ENCODE measurements at places on chromosomes 6 and 20.

GRCh38 chr20:58667975-58668374 lies 16.9 kb downstream of the STX16 start:
- H3K4me1 ChIP-seq = no peaks in the 10 kb centered on the region
- H3K27me3 ChIP-seq = no peaks in the 10 kb centered on the region
- H3K27ac ChIP-seq = no peak overlapping the region
- H3K4me3 ChIP-seq = no peak overlapping the region

GRCh38 chr20:38830356-38830755 lies 24.9 kb downstream of the PPP1R16B start:
- no peaks in the 10 kb centered on the region for H3K36me3 ChIP-seq
- no peak for DNase-seq
- H3K27me3 ChIP-seq = peaks cover 13% of the 10 kb centered on the region
- H3K27ac ChIP-seq = no peak overlapping the region
- H3K4me1 ChIP-seq = no peaks in the 10 kb centered on the region
- no peak overlapping the region for H3K4me3 ChIP-seq

GRCh38 chr20:49983848-49984408 lies 1.1 kb downstream of the SNAI1 start:
- peak overlapping the region; percentile 59 for H3K27ac ChIP-seq
- H3K4me3 ChIP-seq = peak overlapping the region; percentile 48
- no peaks in the 10 kb centered on the region for H3K27me3 ChIP-seq
- no peak for DNase-seq

DNA sequence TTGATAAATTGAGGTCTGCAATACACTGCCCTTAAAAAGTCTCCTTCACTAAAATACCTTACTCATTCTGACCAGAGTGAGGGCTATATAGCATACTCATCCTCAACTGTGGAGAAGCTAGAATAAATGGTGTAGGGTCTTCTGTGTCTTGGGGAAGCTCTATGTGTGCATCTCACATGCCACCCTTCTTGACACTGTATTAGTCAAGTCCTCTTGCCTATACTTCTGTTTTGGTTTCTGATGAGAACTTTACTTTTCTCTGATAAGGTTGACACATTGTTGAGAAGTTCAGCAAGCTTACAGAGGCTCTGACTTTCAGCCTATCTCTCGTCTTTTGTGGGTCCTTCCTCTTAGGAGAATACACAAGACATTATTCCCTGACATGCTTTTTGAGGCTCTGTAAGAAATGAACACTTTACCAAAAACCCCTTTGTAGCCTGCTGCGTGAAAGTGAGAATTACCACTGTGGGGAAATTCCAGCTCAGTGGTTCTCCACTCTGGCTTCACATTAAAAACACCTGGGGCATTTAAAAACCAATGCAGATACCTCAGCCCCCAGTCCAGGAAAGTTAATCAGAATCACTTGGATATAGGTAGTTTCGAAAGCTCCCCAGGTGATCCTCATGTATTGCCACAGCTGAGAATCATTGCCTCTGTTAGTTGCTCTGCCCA lies 372.1 kb upstream of the HS3ST5 start:
- no peak for DNase-seq
- H3K27ac ChIP-seq = no peak overlapping the region
- no peaks in the 10 kb centered on the region for H3K4me1 ChIP-seq
- H3K4me3 ChIP-seq = no peak overlapping the region

DNA sequence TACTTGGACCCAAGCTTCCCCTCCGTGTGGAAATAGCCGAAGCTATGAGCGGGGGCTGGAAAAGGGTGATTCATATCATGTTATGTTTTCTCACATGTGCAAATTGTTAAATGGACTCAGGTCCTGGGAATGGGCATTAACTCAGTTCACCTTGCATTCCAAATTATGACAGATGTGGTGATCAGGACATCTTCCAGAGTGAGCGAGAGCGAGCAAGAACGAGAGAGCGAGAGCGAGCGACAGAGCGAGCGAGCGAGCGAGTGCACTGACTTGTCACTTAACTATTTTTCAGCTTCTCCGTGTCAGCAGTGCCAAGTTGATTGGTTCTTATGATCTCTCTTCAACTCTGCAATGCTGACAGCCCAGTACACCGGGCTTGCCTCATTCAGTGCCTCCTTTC lies 437.4 kb upstream of the NRSN1 start:
- DNase-seq = no peak
- no peaks in the 10 kb centered on the region for H3K27me3 ChIP-seq
- H3K4me1 ChIP-seq = no peaks in the 10 kb centered on the region
- H3K36me3 ChIP-seq = no peaks in the 10 kb centered on the region
- no peak overlapping the region for H3K4me3 ChIP-seq

DNA sequence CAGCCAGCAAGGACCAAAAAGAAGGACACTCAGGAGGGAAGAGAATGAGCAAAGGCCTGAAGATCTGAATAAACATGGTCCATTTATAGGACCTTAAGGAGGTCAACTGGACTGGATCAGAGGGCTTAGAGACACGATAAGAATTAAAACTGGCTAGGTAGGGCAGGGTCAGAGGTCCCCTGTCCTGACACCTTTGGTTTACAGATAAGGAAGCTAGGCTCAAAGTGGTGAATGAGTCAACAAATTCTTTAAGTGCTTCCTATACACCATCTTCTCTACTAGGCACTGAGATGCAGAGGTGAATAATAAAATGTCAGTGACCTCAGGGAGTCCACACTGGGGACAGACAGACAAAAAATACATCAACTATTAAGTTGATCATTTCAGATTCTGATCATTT lies 70.3 kb downstream of the HIVEP2 start:
- H3K27me3 ChIP-seq = no peaks in the 10 kb centered on the region
- peaks cover 16% of the 10 kb centered on the region for H3K4me1 ChIP-seq
- DNase-seq = no peak
- H3K4me3 ChIP-seq = no peak overlapping the region

GRCh38 chr6:33424855-33425667 lies 5.2 kb downstream of the SYNGAP1 start:
- H3K4me1 ChIP-seq = peaks cover 60% of the 10 kb centered on the region
- H3K27ac ChIP-seq = peak overlapping the region; percentile 92
- no peaks in the 10 kb centered on the region for H3K36me3 ChIP-seq

- H3K4me1 ChIP-seq = peaks cover 42% of the 10 kb centered on the region
- H3K4me3 ChIP-seq = no peak overlapping the region
- peaks cover 9% of the 10 kb centered on the region for H3K36me3 ChIP-seq
- no peaks in the 10 kb centered on the region for H3K27me3 ChIP-seq
- DNase-seq = no peak
Observed at GRCh38 chr6:119310486-119311036, 39.0 kb downstream of the MAN1A1 start.

- H3K4me1 ChIP-seq = peaks cover 12% of the 10 kb centered on the region
- no peaks in the 10 kb centered on the region for H3K36me3 ChIP-seq
- DNase-seq = no peak
- peaks cover 23% of the 10 kb centered on the region for H3K27me3 ChIP-seq
Observed at GRCh38 chr20:64205611-64206026, 41.4 kb downstream of the MYT1 start.

DNA sequence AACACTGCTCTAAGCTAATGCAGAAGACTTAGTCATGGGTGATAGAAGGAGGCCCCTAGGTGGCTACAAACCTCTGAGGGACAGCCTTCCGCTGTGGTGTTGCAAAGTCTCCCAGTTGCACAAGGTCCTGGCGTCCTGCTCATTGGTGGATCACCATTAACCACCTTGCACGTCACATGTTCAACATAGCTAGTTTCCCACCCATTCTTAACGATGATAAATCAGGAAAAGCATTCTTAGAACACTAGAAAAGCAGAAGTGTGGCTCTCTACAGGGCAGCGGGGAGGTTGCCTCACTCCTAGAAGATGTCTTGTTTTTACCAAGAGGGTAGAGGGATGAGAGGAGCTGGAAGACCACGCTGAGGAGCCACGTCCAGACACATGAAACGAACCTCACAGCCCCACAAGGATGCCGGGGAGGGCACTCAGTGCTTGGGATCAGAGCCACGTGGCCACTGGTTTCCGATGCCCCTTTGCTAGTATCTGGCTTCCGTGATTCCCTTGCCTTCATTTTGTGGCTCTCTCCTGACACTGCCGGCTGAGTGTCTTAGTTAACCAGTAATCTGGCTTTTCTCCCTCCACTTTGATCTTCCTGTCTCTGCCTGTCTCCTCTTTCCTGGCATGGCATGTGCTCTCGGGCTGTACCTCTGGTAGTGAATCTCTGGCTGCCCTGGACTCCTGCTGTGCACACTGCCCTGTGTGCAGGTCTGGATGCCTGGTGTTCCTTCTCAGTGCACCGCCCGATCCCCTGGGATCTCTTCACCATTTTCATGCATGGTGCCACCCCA lies 91.4 kb upstream of the NEDD9 start:
- no peaks in the 10 kb centered on the region for H3K27me3 ChIP-seq
- no peak overlapping the region for H3K27ac ChIP-seq
- no peak for DNase-seq
- H3K4me1 ChIP-seq = peaks cover 12% of the 10 kb centered on the region
- no peaks in the 10 kb centered on the region for H3K36me3 ChIP-seq

DNA sequence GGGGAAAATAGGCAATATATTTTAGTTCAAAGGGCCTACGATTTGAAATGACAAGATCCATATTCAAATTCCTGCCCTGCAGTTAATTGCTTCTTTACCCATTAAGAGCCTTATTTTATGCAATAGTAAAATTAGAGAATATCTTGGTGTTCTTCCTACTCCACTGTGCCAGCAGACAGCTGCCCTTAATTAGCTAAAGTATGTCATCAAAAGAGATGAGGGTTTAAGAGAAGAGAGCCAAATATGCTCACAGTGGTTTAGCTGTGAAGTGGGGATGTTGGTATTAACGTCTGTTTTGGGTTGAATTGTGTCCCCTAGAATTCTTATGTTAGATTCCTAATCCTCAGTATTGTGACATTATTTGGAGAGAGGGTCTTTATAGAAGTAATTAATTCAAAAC lies 148.1 kb downstream of the MOXD1 start:
- no peak for DNase-seq
- peak overlapping the region; percentile 5 for H3K27ac ChIP-seq
- no peak overlapping the region for H3K4me3 ChIP-seq
- peaks cover 31% of the 10 kb centered on the region for H3K4me1 ChIP-seq

DNA sequence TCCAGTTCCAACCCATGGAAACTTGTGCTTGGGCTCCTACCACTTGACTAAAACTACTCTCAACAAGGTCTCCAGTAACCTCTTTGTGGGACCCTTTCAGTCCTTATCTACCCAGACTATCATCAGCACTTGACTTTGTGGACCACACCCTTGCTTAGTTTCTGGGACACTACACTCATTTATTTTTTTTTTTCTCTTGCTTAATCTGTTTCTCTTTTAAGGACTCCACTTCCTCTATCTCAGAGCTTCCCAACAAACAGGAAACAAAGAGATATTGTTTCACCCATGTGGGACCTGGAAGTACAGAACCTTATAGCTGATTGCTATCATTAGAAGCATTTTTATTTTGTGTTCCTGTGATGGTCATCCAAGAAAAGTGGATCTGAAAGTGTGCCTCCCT lies 28.8 kb upstream of the ME1 start:
- no peak for DNase-seq
- no peak overlapping the region for H3K27ac ChIP-seq
- H3K36me3 ChIP-seq = no peaks in the 10 kb centered on the region
- H3K4me1 ChIP-seq = no peaks in the 10 kb centered on the region
- H3K4me3 ChIP-seq = no peak overlapping the region
- H3K27me3 ChIP-seq = no peaks in the 10 kb centered on the region

GRCh38 chr6:25094726-25095125 lies 159.0 kb upstream of the RIPOR2 start:
- no peak for DNase-seq
- H3K27me3 ChIP-seq = no peaks in the 10 kb centered on the region
- no peak overlapping the region for H3K27ac ChIP-seq
- no peaks in the 10 kb centered on the region for H3K4me1 ChIP-seq
- H3K4me3 ChIP-seq = no peak overlapping the region

- no peak for DNase-seq
- H3K27ac ChIP-seq = no peak overlapping the region
Observed at GRCh38 chr6:140684776-140685550, 1310.5 kb upstream of the CITED2 start.

DNA sequence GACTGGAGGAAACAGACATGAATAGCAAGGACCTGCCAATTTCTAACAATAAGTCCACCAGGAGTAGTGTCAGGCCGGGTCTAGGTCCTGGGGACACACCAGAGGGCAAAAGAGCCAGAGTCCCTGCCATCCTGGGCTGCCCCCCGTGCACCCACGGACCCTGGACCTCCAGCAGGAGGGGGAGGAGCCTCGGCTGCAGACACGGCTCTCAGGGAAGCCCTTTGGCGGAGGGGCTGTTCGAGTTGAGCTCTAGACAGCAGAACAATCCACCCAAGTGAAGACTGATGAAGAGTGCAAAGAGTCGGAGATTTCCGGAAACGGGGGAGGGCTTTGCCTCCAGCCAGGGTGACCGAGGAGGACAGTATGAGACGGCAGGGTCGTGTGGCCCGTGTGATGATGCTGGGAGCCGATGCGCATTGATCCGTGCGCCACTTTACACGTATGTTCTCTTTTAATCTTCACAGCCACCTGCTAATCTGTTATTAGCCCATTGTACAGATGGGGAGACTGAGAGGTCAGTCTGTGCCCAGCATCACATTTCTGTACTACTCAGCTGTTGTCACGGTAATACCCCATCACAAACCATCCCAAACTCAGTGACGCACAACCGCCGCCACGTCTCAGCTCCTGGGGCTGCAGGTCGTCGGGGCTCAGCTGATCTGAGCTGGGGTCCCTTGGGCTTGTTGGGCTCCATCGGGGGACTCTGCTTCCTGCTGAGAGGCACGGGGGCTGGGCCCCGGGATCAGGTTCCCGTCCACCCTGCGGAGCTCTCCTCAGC lies 502.0 kb downstream of the PREX1 start:
- peaks cover 6% of the 10 kb centered on the region for H3K4me1 ChIP-seq
- H3K36me3 ChIP-seq = no peaks in the 10 kb centered on the region
- H3K4me3 ChIP-seq = no peak overlapping the region
- H3K27ac ChIP-seq = no peak overlapping the region

DNA sequence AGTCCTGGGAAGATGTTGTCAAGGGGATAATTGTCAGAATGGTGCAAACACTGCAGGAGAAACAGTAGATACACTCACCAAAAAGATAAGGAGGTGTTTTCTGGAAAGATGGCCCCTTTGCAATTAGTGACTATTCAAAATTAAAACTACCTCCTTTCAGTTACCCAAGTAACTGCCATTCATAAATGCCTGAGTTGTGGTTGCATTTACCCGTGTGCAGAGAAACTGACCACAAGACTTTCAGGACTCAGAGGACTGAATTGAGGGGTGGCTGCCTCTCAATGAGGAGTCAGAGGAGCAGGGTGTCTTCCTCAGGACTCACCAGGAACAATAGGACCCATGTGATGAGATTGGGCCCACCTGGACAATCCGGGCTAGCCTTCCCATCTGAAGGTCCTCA lies 39.0 kb downstream of the GCM1 start:
- H3K36me3 ChIP-seq = no peaks in the 10 kb centered on the region
- DNase-seq = no peak
- no peaks in the 10 kb centered on the region for H3K27me3 ChIP-seq
- no peak overlapping the region for H3K4me3 ChIP-seq
- H3K27ac ChIP-seq = no peak overlapping the region
- peaks cover 11% of the 10 kb centered on the region for H3K4me1 ChIP-seq

GRCh38 chr6:165835410-165835851 lies 172.4 kb upstream of the PDE10A start:
- no peaks in the 10 kb centered on the region for H3K36me3 ChIP-seq
- peaks cover 9% of the 10 kb centered on the region for H3K4me1 ChIP-seq
- H3K27me3 ChIP-seq = peaks cover 4% of the 10 kb centered on the region

- H3K27ac ChIP-seq = no peak overlapping the region
- H3K36me3 ChIP-seq = peaks cover 21% of the 10 kb centered on the region
- DNase-seq = no peak
- H3K4me3 ChIP-seq = no peak overlapping the region
Observed at GRCh38 chr6:35359346-35359743, 17.0 kb downstream of the PPARD start.

Measured in suprapubic skin (tissue), 4 donors.